ENCODE measurements at places on chromosomes 6 and 20. TPM values are rescaled to one million over a fixed set of nuclear protein-coding genes. Genes with fewer than 3 reads are reported as not detected.

TRIM27 gene
- 106 TPM for total RNA-seq

ZKSCAN3 gene
- total RNA-seq: 3.6 TPM

PKIB gene
- 22.3 TPM for total RNA-seq

RUNX2 gene
- total RNA-seq: 2.7 TPM

XKR7 gene
- not detected for total RNA-seq

TXNDC5 gene
- total RNA-seq: 165 TPM

GMPR gene
- total RNA-seq: 5.9 TPM
